ENCODE measurements at places on chromosomes 4 and X. TPM values are rescaled to one million over a fixed set of nuclear protein-coding genes. Genes with fewer than 3 reads are reported as not detected.

PAGE2B gene
- not detected for total RNA-seq

- H3K27me3 ChIP-seq, result no peaks in the 10 kb centered on the region
- H3K4me1 ChIP-seq, result no peaks in the 10 kb centered on the region
- DNase-seq, result no peak
- H3K27ac ChIP-seq, result no peak overlapping the region
- H3K36me3 ChIP-seq, result no peaks in the 10 kb centered on the region
- no peak overlapping the region for H3K4me3 ChIP-seq
Measured at GRCh38 chr4:184143770-184144564, 73.7 kb downstream of the ENPP6 start.

- no peaks in the 10 kb centered on the region for H3K36me3 ChIP-seq
- H3K27me3 ChIP-seq, result no peaks in the 10 kb centered on the region
- H3K27ac ChIP-seq, result no peak overlapping the region
- no peaks in the 10 kb centered on the region for H3K4me1 ChIP-seq
Measured at GRCh38 chr4:83865417-83866150, 329.7 kb downstream of the GPAT3 start.

- no peaks in the 10 kb centered on the region for H3K27me3 ChIP-seq
- H3K4me1 ChIP-seq, result no peaks in the 10 kb centered on the region
- no peaks in the 10 kb centered on the region for H3K36me3 ChIP-seq
Measured at GRCh38 chrX:15167826-15168225, 102.1 kb downstream of the ASB9 start.

PRSS12 gene
- 20.1 TPM for total RNA-seq

GRCh38 chrX:74523870-74524735 is 90.3 kb downstream of the RLIM start:
- no peaks in the 10 kb centered on the region for H3K27me3 ChIP-seq
- no peak overlapping the region for H3K4me3 ChIP-seq
- H3K36me3 ChIP-seq, result no peaks in the 10 kb centered on the region

DNA sequence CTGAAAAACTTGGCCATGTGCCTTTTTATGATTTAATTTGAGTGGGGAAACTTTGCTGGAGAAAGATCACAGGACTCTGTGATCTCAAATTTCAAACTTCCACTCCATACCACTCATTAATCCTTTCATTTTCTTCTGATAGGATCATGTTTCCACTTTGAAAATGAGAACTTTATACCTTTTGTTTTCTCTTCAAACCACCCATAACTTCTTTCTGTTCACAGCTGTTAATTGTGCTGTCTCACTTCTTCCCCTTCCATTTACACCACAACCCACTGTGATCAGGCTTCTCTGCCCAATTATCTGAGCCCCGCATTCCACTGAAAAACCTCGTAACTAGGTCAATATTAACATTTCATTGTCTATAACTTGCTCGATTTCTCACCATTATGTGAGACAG is 47.0 kb upstream of the ARSJ start:
- H3K27me3 ChIP-seq, result no peaks in the 10 kb centered on the region
- DNase-seq, result no peak
- no peaks in the 10 kb centered on the region for H3K36me3 ChIP-seq
- no peaks in the 10 kb centered on the region for H3K4me1 ChIP-seq
- no peak overlapping the region for H3K4me3 ChIP-seq
